ENCODE measurements at places on chromosomes 2 and 18.

DNA sequence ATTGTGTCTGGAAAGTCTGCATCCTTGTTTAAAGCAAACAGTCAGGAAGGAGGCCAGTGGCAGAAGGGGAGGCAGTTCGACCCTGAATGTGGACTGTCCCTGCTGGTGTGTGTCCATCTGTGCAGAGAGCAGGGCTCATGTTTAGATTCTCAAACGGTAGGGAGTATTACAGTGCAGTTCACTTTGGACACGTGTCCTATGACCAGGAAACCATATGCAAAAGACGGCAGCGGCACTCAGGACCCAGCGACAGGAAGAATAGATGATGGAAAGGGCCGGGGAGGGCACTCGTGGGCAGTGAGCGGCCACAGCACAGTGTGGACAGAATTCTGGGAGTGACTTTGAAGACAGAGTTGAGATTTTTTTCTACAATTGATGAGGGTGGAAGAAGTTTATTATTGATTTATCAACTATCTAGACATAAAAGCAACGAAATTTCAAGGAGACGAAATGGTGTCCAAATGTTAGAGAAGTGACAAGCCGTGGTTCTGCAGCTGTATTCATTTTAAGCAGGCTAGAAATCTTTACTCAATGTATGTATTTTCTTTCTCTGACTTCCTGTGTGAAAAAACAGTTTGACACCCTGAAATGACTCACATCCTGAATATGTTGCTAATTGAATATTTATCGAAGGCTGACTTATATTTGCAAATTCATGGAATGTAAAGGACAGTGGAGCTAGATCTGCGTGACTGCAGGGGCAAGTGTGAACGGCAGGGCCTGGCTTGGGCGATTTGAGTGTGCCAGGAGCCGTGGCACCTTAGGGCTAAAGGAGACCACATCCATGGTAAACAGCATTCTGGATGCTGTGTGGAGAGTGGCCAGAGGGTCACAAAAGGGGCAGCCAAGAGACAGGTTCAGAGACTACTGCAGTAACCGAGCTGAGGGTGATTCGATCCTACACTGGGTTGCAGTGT is 214.2 kb downstream of the PTGR3 start:
- DNase-seq = peak; percentile 28

GRCh38 chr18:49490246-49490762 is 3.3 kb upstream of the C18orf32 start:
- DNase-seq = peak; percentile 35

- no peak for DNase-seq
Measured at GRCh38 chr18:80046961-80047541, 12.8 kb downstream of the RBFA start.

- DNase-seq = no peak
Measured at GRCh38 chr2:118065015-118065706, 23.1 kb upstream of the INSIG2 start.

- no peak for DNase-seq
Measured at GRCh38 chr2:36193680-36194079, 161.9 kb upstream of the CRIM1 start.

- no peak for DNase-seq
Measured at GRCh38 chr2:200379481-200380090, 73.1 kb downstream of the SPATS2L start.

DNA sequence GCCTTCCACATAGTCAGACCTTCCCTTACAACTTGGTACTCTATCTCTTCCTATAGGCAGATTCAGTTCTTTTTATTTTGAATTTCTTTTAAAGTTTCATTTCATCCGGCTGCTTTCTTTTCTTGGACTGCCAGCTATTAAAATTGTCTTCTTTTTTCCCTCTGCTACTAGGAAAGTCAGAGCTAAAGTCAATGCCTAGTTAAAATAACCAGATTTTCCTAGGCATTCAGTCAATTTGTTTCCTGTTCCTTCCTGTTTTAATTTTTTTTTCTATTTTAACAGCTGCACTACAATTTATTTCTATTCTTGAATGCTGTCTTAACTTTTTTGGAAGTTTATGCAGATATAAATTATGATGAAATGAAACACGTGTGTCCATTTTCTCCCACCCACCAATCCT is 84.8 kb downstream of the EVA1A start:
- no peak for DNase-seq

DNA sequence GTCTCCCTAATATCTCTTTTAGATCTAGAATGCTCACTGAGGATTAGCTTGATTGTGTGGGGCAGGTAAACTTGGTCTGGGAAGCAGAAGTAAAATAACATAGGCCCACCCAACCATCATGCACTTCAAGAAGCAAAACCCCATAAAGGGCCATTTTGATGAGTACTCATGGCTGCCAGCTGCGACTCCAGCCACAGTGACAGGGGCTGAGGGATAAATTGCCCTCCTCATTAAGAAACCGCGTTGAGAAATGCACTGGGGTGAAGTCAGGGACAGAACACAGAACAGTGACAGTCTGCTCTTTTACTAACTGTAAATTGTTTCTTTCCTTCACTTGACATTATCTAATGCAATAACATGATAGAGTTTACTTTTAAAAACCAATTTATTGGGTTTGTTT is 60.2 kb downstream of the RND3 start:
- DNase-seq = no peak

- DNase-seq = no peak
Measured at GRCh38 chr2:168145011-168145410, 102.4 kb downstream of the STK39 start.

GRCh38 chr2:31054842-31055388 is 83.3 kb downstream of the GALNT14 start:
- DNase-seq = no peak

GRCh38 chr2:154231021-154231420 is 359.3 kb downstream of the GALNT13 start:
- DNase-seq = no peak

DNA sequence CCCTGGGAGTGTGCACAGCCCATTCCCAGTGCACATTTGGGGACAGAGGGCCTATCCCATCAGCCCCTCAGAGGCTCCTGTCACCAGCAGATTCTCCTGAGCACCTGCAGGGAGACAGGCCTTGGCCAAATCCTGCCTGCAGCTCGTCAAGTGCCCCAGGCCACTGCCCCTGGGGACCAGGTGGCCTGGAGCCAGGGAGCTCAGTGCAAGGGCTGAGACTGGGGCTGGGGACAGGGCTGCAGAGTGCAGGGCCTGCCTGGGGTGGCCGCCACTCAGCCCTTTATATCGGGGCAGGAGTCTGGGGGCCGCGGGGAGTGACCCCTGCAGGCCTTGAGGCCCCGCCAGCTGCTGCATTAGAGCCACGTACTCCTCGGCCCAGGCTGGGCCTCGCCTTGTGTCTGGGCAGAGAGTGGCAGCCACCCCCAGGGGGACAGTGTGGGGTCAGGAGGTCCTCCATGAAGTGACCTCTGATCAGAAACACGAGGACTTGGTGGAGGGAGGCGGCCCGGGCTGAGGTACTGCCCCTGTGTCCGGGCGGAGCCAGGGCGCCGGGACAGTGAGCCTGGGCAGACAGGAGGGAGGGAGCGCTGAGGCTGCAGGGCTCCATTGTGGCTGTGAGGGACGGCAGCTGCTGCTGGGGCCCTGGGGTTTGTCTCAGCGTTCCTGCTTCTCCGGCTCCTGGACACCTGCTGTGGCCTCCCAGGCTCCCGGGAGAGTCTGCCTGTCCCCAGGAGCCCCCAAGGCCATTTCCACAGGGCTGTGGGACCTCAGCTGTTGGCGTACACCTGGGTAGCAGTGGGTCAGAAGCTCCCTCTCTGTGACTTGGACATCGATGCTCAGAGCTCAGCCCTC is 24.2 kb downstream of the GPC1 start:
- DNase-seq = no peak
